ENCODE measurements at places on chromosomes 12 and 14.

- no peak for DNase-seq
Measured at GRCh38 chr12:101536069-101536674, 58.6 kb upstream of the MYBPC1 start.

DNA sequence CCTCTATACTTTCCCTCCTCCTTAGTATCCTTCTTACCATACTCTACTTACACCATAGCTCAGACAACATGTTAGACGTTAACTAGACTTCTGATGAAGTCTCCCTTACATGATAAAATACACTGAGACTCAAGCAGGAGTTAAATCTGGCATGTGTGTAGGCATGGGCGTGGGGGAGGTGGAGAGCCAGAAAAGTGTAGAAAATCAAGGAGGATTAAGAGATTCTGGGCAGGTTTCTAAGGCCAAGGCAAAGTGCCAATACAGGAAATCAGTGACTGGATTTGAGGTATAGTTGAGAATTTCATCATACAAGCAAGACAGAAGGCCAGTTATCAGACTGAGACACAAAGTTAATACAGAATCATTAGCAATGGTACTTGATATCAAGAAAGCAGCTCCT is 37.4 kb downstream of the EPS8 start:
- no peak for DNase-seq

DNA sequence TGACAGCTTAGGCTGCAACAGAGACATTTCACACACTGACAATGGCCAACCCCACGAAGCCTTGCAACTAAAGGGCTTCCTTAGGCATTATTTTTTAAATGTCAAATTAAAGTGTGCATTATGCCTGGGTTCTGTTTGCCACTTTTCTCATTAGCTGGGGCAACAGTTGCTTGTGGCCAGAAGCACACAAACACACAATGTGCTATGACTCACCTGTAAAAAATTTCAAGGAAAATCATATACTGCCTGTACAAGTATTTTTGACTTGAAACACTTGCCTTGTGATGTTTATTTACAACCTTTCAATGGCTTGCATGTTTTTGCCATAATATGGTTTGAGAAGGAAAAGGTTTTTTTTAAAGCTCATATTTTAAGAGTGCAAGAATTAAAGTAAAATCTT is 1.9 kb downstream of the NTN4 start:
- DNase-seq: no peak

DNA sequence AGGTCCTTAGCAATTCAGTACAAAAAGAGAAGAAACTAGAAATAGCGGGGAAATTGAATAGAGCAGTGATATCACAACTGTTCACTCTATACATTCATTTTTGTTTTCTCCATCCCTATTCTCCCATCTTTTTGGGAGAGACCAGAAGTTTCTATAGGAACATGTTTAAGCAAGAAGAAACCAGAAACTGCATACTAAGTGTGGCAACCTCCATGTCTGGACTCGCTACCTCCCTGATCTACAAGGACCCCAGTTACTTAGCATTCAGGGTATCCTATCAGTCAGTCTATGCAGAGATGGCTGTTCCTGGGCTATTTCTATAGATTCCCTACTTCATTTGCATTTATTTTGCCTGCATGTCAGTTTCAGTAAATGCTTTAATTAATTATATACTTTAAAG is 178.6 kb downstream of the PHLDA1 start:
- no peak for DNase-seq

- no peak for DNase-seq
Measured at GRCh38 chr12:45670346-45671065, 59.0 kb upstream of the ARID2 start.

DNA sequence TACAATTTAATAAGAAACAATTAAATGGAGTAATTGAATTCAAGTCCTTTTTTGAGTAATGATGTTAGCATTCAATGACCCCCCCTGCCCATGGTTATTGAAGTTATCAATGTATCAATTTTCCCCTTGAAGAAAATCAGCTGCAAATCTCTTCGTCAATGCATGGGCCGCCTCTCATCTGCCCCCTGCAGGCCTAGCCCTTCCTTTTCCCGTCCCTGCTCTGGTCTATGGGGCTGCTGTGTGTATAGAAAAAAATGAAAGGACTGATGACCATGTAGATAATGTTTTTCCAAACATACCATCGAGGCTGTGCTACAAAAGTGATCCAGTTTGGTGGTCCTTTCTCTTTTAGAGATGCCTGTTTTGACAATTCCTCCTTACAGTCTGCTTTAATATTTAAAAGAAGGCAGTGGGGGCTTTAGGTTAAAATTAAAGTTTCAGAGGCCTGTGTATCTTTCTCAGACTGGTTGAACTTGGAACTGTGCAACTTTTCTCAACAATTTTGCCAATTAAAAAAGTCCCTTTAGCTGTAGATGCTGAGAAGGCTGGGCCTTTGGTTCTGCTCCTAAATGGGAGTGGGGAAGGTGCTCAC is 98.4 kb downstream of the APAF1 start:
- no peak for DNase-seq

All from SW 1271 (cell line).